CD4-positive, alpha-beta T cell treated with Interleukin-6 at 100 ng/mL for 8 hours (primary cell): ENCODE measurements at places on chromosomes 4 and X.

DNA sequence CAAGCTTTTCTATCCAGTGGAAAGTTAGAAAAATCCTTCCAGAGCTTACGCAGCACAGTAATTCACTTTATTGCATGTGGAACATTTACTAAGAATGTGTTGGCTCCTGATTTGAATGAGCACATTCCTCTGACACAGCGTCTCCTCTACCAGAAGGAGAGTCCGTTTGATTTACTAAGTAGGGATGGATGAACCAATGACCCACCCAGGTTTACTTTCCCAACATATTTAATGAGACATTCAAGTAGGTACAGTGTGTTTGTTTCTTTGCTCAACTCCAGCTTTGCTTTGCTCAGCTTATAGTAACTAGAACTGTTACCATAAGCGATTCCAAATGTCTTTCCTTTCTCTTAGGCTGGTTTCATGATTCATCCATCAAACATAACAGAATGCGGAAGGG is 161.7 kb downstream of the SMARCA1 start:
- no peak for DNase-seq

- DNase-seq, result peak; percentile 17
Observed at GRCh38 chr4:11487139-11487538, 58.4 kb upstream of the HS3ST1 start.

DNA sequence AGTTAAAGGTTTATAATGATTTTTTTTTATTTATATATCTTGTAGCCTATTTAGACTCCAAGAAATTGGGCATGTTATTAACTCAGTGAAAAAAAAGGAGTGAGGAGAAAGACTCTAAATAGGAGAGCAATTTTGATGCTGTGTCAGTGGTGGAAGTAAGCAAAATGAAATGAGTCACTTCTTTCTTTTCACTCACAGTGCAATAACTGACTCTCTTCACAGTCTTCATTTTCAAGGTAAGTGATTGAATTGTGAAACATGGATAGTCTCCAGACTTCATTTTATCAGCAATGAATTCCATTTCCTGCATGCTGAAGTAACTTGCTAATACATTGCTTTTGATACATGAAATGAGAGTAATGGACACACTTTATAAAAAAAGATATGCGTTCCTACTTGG is 2271.5 kb downstream of the PCDH7 start:
- no peak for DNase-seq

GRCh38 chr4:159169404-159170302 is 66.8 kb downstream of the RAPGEF2 start:
- DNase-seq, result no peak

DNA sequence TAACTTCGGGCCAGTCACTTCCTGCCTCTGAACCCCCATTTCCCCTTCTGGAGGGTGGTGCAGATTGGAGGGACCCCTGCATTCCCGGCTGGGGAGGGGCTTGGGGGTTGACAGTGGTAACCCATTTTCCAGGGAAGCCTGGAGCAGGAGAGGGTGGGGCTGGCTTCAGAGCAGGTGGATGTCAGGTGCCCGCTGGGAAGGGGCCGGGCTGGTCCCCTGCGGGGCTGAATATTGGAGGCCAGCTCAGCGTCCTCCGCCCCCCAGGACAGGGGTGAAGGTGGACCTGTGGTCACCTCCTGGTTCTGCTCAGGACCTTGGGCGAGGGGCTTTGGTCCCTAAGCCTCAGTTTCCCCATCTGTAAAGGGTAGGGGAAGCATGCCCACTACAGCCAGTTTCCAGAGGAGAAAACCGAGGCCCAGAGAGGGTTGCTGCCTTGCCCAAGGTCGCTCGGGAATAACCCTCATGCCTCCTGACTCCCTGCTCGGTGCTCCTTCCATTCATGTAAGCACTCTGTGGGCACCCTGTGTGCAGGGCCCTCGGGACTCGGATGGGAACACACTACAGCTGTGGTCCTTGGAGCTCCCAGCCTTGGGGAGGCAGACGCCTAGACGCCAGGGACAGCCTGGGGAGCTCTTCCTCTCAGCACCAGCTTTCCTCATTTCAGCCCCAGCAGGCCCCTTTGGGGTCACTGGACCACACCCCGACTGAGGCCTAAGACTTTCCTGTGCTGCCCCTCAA is 683 bp downstream of the MAN2B2 start:
- no peak for DNase-seq

DNA sequence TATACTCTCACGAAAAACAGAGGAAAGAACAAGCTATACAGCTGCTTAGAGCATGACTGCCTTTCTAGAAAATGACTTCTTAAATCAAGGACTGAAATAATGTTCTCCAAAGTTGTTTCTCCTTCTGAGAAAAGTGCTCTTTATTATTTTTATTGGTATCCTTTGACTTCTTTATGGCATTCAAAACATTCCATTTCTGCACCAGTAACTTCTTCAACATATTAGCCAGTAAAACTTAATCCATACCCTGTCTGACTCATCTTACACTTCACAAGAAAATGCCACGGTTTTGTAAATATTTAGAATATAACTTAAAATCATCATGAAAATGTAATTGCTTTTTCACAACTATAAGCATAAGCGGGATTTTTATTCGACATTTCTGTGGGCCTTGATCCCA is 180.4 kb downstream of the NR3C2 start:
- DNase-seq, result no peak

DNA sequence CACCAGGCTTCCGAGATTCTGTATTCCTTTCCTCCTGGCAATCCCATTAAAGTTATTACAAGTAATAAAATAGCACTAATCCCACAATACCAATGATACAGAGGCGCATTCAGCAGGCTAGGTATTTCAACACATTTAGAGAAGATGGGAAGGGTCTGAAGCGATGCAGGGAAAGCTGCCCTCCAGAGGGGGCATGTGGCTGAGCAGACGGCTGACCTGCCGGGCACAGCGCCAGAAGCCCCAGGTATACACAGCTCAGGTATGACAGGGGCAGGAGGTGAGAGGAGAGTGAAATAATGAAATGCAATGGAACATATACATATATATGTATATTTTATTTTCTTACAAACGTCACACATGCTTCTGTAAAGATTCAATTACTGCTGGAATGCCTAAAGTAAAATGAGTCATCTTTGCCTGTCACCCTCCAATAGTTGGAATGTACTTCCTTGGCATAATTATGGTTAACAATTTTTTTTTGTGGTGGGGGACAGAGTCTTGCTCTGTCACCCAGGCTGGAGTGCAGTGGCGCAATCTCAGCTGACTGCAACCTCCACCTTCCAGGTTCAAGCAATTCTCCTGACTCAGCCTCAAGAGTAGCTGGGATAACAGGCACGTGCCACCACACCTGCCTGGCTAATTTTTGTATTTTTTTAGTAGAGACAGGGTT is 21.3 kb upstream of the CDKN2AIP start:
- DNase-seq, result no peak

- DNase-seq, result no peak
Observed at GRCh38 chrX:331151-331824, 12.7 kb upstream of the GTPBP6 start.

DNA sequence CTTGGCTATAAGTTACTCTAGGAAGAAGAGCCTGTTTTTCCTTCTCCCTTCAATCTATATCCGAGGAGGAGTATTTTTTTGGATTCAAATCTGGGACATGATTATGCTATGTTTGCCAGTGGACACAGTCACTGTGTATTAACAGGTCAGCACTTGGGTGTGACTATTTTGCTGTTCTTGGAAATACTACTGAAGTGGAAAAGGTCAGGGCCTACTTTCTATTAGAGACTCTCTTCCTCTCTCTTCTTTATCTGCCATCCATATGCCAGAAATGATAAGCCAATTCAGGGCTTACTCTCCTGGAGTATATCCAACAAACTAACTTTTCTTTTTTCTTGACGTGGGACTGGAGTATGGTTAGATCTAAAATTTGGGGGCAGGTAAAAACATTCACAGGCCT is 40.5 kb downstream of the MID1IP1 start:
- DNase-seq, result no peak

GRCh38 chr4:8585721-8586212 is 5.6 kb downstream of the GPR78 start:
- no peak for DNase-seq

- DNase-seq, result no peak
Observed at GRCh38 chr4:88809576-88810219, 112.1 kb upstream of the NAP1L5 start.

DNA sequence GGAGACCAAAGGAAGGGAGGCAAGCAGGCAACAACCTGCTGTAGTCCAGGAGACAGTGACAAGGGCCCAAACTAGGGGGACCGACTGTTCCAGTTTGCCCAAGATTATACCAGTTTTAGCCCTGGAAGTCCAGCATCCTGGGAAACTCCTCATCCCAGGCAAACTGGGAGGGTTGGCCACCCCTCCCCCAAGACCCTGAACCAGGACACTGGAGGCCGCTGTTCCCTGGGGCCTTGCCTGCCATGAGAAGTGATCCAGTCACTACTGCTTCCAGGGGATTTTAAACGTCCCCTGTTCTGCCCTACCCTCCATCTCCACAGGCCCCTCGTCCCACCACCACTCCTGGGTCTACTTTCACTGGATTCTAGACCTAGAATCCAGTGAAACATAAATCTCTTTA is 4.3 kb upstream of the DGAT2L6 start:
- DNase-seq, result no peak

DNA sequence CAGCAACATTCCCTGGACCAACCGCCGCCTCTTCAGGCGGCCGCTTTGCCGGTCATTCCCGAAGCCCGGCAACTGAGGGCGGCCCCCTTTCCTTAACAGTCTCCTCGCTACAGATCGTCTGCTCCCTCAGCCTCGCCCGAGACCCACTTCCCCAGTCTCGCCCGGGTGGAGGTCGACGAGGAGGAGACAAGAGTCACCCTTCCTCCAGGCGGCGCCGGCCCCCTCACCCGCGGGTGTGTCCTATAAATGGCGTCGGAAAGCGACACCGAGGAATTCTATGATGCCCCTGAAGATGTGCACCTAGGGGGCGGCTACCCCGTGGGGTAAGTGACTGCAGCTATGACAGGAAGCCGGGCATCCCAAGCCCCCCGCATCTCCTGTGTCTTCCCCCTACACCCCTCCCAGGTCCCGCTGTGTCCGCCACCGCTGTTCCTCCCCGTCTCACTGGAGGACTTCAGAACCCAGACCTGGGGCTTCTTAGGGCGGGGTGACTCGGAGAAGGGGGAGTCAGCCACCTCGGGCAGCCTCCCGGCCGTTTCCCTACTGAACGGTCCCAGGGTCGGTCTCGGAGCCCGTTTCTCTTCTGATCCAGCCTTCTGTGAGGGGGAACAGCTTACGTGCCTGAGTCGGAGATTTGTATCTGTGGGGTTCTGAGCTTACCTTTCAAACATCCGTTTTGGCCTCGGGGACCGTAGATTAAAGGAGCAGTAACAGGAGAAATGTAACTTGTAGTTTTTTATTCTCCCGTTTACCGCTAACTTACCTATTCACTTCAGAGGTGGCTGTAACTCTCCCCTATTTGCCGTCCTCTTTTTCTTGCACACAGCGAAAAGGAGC is 570 bp downstream of the WDR44 start:
- DNase-seq, result peak; percentile 30

GRCh38 chr4:41044165-41044564 is 170.2 kb downstream of the APBB2 start:
- no peak for DNase-seq

GRCh38 chr4:169420291-169420690 is 149.5 kb upstream of the SH3RF1 start:
- DNase-seq, result no peak

DNA sequence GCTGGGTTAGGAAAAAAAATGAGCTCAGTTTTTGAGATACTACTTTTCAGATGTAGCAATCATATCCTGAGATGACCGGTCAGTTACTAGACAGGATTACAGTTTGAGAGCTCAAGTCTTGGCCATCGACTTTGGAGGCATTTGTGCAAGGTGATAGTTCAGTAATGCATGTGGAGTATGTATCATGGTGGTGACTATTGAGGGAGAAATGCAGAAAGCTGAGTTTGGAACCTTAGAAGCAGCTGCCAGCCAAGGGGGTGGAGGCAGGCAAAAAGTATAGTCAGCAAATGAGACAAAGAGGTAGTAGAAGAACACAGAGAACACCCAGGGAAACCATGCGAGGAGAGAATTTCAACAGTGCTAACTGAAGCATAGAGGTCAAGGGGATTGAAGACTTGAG is 48.7 kb upstream of the SLC4A4 start:
- DNase-seq, result no peak

GRCh38 chrX:65925005-65925404 is 114.9 kb downstream of the VSIG4 start:
- no peak for DNase-seq

GRCh38 chr4:54658252-54659093 is 716 bp downstream of the KIT start:
- peak; percentile 5 for DNase-seq

- DNase-seq, result no peak
Observed at GRCh38 chr4:124065422-124065821, 647.1 kb downstream of the ANKRD50 start.

DNA sequence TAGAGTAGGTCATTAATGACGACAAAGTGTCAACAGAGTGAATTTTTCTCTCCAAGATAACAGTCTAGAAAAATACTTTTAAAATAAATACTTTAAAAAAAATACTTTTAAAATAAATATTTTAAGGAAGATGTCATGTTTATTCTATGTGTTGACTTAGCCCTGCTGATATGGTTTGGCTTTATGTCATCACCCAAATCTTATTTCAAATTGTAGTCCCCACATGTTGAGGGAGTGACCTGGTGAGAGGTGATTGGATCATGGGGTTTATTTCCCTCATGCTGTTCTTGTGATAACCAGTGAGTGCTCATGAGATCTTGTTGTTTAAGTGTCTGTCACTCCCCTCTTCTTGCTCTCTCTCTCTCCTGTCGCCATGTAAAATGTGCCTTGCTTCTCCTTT is 754.9 kb upstream of the SLIT2 start:
- no peak for DNase-seq

DNA sequence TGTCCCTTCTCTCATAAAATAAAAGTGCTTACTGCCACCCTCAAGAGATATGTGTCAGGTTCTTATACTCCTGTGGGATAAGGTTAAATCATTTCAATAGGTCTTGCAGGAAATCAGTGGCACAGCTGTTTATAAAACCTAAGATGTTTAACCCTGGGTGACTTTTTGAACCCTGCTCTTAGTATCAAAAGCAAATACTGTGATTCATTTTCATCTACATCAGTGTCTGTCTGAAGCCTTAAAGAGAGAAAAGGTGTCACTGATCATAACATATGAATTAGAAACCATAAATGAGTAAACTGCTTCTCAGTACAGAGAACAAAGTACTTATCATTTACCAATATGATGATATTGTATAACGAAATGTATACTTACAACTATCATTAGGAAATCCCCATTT is 59.0 kb downstream of the CCSER1 start:
- DNase-seq, result no peak

- no peak for DNase-seq
Observed at GRCh38 chr4:183714626-183715025, 55.5 kb downstream of the TRAPPC11 start.

- DNase-seq, result no peak
Observed at GRCh38 chr4:158788516-158788915, 19.7 kb downstream of the FNIP2 start.

- no peak for DNase-seq
Observed at GRCh38 chr4:111453216-111453615, 692.0 kb upstream of the FAM241A start.

DNA sequence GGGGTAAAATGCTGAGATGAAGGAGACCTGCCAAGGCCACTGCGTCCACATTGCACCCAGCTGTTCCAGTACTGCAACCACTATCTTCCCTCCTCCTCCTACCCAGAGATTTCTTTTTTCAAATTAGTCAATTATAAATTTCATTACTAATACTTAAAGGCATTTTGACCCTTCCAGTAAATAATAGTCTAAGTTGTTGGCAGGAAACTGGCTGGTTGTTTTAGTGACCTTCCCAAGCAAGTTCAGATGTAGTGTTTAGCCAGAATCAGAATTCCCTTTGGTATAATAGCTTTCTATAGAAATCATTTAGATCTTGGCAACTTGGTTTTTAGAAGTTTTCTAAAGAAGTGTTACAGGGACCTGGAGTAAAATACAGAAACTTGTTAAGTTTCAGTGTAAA is 66.0 kb downstream of the AASDH start:
- no peak for DNase-seq

- DNase-seq, result no peak
Observed at GRCh38 chr4:47643845-47644244, 158.8 kb downstream of the ATP10D start.
